NCI-H2029 treated with DMSO at 0.1 percent for 48 hours (cell line): ENCODE measurements at places on chromosomes 4 and X.
A peak's percentile ranks its signal among the peaks of the same experiment; 100 is the strongest.

GRCh38 chr4:83217721-83218522 is 66.7 kb downstream of the COQ2 start:
- DNase-seq, result peak; percentile 22

DNA sequence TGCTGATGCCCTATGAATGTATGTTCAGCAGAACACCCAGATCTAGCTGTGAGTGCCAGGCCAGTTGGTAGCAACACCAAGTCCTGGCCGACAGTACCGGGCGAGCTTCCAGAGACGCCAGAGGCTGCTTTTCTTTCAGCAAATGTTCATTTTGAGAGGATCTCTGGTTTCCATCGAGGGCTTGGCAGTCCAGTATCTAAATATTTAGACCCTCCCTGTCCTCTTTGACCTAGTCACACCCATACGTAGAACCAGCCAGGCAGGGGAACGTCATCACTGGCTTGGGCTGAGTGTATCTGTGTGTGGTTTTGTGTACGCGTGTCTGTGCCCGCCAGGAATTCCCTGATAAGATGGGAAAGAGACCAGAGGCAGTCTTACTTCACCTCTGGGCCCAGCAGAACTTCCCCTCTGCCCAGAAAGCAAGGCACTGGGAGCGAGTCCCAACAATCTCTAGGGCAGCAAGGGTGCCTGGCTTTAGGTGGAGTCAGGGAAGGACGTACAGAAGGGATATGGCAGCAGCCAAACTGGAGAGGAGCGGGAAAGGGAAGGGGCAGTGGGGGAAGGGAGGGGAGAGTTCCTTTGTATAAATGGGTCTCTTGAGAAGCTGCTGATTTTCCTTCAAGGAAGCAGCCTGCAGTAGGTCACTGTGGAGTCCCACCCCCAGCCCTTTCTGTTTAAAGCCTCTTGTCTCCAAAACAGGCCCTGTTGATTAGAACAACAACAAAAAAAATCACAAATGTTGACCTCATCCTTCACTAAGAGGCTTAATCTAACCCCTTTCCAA is 15.0 kb upstream of the ELF4 start:
- no peak for DNase-seq

DNA sequence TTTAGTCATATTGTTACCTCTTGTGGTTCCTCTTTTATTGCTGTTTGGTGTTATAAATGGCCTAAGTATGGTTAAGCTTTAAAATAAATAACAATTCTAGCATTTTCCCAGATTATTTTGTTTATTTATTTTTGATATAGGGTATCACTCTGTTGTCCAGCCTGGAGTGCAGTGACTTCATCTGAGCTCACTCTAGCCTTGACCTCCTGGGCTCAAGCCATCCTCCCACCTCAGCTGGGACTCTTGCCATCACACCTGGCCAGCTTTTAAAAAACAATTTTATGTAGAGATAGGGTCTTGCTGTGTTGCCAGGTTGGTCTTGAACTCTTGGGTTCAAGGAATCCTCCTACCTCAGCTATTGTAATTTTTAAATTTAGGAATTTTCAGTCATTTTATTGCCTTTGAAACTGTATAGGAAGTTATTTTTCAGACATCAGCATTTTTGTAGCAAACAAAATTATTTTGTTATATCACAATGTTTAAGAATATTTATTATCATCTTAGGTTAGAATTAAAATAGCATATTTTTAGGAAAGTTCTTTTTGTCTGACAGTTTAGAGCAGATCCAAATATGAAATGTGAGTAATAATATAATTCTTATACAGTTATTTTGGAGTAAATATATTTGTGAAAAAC is 66.3 kb upstream of the RHOH start:
- DNase-seq, result no peak

- DNase-seq, result no peak
Observed at GRCh38 chrX:13638826-13639225, 14.1 kb upstream of the TCEANC start.

DNA sequence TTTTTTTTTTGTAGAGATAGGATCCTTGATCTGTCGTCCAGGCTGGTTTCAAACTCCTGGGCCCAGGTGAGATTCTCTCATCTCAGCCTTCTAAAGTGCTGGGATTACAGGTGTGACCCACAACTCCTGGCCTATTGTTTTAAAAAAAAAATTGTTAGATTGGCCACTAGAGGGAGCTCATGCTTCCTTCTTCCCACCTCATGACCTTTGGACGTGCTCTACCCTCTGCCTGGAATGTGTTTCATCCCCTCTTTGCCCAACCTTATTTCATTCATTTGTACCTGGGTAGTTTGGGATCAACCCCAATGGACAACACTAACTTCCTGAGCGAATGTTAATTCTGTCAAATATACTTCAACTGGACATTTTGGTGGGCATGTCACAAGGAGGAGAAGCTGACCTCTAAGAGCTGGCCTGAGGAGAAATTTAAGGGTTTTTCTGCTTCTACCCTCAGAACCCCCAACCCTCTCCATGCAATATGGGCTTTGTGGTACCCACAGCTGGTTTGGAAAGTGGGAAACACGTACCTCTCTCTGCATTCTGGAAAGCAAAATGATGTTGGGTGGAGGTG is 6.4 kb downstream of the PPEF2 start:
- peak; percentile 22 for DNase-seq

GRCh38 chr4:74364652-74365491 is at the start of gene EREG:
EREG (plus strand) TSS chr4:74365145; CDS start chr4:74365309, 164 bp downstream.
- no peak for DNase-seq

GRCh38 chr4:182975806-182976205 is 58.6 kb upstream of the DCTD start:
- DNase-seq, result no peak

GRCh38 chr4:2417226-2417764 is 1.1 kb downstream of the ZFYVE28 start:
- no peak for DNase-seq

DNA sequence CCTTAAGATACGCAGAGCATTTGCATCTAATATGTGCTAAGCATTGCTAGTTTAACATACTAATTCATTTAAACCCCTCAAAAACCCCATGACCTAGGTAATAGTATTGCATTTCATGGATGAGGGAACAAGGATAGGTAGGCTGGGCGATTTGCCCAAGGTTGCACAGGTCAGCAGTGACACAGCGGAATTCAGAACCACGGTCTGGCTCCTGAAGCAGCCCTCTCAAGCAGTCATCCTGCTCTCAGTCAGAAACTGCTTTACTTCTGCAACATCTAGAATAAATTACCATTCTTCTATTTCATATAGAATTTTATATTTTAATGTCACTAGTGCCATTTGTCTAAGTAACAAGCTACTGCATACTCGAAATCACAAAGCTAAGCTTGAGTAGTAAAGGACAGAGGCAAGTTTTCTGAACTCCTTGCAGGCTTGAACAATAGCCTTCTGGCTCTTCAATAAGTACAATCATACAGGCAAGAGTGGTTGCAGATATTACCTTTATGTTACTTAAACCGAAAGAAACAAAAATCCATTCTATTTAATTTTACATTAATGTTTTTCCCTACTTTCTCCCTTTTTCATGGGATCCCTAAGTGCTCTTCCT is 555 bp upstream of the SPP1 start:
- peak; percentile 34 for DNase-seq

DNA sequence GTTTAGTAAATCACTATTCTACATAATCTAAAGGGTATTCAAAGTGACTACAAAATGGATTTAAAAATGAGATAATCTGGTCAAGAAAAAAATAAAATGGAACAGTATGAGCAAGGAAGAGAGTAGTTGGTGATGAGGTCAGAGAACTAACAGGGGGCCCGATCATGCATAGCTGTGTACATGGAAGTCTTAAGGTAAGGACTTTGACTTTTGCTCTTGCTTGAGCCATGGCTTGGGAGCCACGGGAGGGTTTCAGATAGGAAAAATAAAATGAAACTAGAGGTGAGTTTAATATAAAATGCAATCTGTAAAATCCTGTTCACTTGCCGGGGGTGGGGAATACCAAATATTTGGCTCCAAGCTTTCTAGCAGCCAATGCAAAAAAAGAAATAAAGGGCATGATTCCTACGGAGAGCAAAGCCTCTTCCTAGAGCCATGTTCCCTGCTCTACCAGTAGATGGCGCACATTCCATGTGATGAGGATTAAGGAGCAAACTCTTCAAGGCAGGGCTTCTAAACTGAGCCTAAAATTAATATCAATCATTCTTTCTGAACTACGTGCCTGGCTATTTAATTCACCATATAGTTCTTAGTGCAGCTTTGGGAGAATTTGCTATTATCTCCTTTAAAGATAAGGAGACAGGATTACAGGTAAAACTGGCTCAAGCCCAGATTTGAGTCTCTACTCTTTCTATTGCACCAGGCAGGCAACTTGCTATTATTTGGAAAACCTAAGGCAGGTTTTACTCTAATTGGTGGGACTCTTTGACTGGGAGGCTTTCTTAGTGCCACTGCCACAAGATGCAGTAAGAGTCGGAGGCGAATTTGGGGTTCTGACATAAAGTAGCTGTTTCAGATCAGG is 6.8 kb upstream of the CLCN5 start:
- DNase-seq, result peak; percentile 29

- DNase-seq, result no peak
Observed at GRCh38 chrX:138745196-138745595, 33.7 kb upstream of the FGF13 start.

DNA sequence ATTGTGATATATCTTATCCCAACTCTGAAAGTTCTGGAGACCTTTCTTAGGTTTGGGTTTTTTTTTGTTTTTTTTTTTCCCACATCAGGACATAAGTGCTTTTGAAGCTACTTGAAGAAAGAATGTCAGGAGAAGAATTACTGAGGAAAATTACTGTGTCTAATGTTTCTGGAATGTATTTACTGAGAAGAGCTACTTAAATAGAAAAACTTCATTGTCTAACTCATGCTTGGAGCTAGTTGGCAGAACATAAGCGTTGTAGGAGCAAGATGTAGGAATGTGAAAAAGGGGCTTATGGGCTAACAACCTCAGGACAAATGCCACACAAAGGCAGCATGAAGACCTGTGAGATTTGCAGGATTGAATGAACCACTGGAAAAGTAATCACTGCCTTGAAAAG is 166.6 kb upstream of the GLRA2 start:
- DNase-seq, result no peak

DNA sequence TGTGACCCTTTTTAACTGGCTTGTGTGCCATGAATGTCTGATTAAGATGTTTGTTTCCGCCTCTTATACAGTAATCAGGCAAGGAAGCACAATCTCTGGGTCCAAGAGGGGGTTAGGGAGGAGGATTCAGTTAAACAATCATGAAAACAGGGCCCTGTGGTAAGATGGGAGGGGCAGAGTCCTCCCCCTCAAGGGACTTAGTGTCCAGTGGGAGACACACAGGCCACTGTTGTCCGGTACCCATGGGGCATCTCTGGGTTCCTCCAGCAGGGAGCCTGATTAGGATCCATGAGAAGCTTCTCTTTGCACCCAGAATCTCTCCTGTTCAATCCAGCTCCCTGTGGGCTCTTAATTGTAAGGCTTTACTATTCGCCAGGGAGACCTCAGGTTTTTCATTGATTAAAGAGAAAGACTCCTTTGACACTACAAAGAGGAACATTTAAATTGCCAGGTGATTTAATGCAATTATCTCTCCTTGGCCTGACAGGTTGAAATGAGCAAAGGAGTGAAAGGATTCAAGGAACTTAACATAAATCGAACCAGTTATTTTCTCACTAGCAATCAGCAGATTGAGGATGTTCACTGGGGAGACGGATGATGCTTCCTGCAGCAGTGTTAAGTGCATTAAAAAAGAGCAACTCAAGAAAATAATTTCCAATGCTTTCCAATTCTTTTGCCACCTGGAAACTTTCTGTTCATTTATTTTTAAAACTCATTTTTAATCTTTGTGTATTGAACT is 225.4 kb downstream of the PTTG2 start:
- DNase-seq, result no peak

DNA sequence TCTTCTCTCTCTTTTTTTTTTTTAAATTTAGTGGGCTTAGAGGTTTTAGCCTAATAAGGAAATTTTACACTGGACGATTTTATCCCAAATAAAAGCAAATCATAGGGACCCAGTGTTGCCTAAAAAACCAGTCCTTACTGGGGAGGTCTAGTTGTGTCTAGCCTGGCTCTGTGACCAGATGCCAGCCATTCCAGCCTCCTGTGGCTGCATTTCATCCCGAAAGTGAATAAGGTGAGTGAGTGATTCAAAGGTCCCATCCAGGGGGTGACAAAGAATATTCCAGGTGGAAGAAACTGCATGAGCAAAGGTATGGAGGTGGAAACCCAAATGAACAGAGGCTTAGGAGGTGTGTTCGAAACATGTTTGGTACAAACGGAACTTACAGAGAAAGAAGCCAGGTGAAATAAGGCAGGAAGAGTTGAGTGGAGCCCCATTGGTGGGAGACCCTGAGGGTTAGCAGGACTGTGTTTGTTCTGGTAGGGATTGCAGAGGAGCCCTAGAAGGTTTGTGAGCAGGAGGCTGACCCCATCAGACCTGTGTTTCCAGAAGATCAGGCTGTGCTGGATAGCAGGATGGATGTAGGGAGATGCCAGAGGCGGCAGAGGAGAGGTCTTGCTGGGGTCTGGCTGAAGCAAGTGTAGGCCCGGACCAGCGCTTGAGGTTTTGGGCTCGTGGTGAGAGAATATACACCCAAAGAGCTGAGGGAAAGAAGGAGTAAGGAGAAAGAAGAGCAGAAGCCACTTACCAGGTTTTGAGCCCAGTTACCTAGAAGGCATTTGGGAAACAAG is 31.6 kb downstream of the PTTG2 start:
- no peak for DNase-seq

- no peak for DNase-seq
Observed at GRCh38 chr4:110634350-110635162, 11.7 kb upstream of the PITX2 start.
